ENCODE measurements at places on chromosomes 5 and 9.

- DNase-seq: no peak
Observed at GRCh38 chr5:154862766-154863165, 4.3 kb downstream of the CNOT8 start.

GRCh38 chr5:16931334-16932110 lies 4.6 kb downstream of the MYO10 start:
- no peak for DNase-seq

DNA sequence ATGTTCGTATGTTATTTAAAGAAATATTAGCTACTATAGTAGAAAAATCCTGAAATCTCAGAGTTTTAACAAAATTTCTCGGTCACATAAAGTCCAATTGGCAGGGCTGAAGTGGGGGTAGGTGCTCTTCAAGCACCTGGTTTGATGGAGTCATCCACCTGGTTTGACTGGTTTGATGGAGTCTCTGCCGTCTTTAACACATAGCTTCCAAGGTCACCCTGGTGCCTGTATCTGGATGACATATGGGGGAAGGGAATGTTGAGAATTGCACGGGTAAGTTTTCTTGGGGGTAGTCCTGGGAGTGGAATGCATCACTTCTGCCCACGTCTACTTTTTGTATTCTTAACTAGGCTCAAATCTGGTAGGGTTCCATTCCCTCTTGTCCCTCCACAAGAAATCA lies 351.2 kb downstream of the SH3GL2 start:
- peak; percentile 42 for DNase-seq

DNA sequence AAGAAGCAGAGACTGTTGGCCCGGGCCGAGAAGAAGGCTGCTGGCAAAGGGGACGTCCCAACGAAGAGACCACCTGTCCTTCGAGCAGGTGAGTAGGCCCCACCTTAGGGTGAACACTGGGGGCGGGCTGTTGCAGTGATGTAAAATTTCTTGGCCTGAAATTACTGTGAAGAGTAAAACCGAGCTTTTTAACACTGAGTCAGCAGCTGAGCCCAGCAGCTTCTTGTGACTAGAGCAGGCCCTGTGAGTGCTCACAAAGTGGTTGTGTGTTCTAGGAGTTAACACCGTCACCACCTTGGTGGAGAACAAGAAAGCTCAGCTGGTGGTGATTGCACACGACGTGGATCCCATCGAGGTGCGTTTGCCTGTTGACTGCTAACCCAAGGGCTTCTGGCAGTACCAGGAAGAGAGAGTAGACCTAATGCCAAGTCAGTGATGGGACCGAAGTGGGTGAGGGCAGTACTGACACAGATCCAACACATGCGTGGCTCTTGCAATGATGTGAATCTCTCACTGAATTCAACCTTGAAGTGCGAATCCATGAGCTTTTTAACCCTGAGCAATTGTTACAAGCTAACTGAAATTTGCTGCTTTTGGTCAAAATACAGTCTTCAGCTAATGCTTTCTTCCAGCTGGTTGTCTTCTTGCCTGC lies 2.1 kb downstream of the RPL7A start:
- no peak for DNase-seq

- no peak for DNase-seq
Observed at GRCh38 chr5:31937226-31937625, 236.9 kb downstream of the GOLPH3 start.

DNA sequence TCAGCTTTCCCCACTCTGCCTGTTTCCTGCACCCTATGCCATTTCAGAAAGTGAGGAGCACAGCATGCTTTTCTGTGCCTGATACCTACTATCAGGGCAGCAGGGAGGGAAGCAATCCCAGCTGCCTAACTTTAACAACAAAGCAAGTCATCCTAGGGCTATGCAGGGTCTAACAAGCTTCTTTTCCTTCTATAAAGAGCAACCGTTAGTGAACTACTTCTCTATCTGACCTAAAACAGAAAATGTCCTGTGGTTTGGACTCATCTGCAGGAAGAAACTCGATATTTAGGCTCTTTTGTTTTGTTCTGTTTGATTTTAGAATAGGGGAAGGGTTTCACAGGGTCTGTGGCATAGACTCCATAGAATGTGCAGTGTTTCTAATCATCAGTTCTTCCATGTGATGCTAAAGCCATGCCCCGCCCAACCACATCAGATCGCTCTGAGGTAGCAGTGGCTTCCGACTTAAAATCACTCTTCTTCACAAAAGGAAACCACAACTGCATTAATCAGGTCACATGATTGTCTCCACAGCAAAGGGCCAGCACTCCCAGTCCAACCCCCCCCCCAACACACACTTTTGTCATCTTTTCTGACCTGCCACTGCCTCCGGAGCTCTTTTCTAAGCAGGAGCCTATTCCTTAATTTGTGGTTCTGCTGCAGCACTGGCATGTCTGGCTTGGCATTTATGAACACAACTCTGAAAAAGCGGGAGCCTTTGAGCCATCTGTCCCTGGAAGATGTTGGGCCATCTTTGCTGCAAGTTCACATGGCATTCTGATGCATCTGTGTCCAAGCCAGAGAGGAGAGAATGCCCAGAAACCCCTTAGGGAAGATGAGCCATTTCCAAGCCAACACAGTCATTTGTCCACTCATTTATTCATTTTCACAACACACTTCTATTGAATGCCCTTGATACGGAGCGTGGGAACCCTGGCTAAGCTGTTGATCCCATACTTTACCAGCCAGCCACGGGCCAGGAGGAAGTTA lies 71.6 kb downstream of the CFAP90 start:
- DNase-seq: no peak

GRCh38 chr5:171310212-171310818 lies 1.3 kb downstream of the TLX3 start:
- peak; percentile 43 for DNase-seq

GRCh38 chr9:5553211-5553610 lies 42.9 kb downstream of the PDCD1LG2 start:
- no peak for DNase-seq

DNA sequence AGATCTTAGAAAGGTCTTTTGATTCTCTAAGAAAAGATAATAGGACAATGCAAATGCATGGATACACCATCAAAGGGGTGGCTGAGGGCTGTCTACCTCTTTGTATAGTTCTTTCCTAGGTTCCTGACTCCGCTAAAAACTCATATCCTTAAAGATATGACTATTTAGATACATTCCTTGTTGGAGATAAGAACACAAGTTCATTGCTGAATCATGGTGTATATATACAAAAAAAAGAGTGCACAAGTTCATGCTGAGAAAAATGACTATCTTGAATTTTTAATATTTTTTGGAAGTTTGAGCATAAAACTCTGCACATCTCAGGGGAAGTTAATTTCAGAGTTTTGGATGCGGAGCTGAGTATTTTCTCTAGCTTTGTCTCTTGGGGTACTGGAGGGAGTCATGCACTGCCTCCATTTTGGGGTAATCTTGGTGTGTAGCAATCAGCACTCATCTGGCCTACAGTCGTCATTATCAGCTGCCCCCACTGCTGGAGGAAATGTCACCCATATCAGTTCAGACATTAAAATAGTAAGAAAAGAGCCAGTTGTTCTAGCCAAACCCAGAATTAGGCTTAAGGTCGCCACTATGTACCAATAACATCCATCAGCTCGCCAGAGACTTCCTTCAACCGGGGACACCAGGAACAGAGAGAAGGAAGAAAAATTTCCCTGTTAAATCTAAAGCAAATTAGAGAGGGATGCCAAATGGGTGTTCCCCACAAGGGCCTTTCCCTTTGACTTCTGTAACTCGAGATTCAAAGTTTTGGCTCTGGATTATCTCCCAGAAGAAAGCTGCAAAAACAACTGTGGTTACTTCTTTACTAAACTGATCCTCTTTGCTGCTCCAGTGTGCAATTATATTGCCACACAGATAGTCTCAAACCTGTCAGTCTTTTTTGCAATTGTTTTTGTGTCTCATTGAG lies 49.0 kb downstream of the PTTG1 start:
- no peak for DNase-seq

- no peak for DNase-seq
Observed at GRCh38 chr9:8234316-8234715, 434.7 kb upstream of the DMAC1 start.

DNA sequence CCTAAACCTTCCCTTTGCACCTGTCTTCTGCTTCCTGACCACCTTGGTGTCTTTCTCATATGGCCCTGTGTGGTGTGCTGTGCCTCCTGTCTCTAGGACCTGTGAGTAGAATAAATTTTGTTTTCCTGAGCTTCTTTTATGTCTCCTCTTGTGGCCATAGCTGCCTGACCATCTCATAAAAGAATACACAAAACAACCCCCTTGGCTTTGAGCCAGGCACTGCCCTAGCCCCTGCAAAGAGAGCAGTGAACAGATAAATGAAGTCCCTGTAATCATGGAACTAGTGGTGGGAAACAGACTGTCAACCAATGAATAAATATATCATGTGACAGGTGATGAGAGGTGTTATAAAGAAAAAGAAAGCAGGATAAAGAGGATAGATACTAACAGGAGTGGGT lies 485.1 kb downstream of the CSNK1G3 start:
- DNase-seq: no peak

GRCh38 chr9:136923881-136924280 lies 20.7 kb downstream of the FBXW5 start:
- DNase-seq: no peak

GRCh38 chr9:84463272-84463671 lies 122.7 kb upstream of the SLC28A3 start:
- DNase-seq: no peak

DNA sequence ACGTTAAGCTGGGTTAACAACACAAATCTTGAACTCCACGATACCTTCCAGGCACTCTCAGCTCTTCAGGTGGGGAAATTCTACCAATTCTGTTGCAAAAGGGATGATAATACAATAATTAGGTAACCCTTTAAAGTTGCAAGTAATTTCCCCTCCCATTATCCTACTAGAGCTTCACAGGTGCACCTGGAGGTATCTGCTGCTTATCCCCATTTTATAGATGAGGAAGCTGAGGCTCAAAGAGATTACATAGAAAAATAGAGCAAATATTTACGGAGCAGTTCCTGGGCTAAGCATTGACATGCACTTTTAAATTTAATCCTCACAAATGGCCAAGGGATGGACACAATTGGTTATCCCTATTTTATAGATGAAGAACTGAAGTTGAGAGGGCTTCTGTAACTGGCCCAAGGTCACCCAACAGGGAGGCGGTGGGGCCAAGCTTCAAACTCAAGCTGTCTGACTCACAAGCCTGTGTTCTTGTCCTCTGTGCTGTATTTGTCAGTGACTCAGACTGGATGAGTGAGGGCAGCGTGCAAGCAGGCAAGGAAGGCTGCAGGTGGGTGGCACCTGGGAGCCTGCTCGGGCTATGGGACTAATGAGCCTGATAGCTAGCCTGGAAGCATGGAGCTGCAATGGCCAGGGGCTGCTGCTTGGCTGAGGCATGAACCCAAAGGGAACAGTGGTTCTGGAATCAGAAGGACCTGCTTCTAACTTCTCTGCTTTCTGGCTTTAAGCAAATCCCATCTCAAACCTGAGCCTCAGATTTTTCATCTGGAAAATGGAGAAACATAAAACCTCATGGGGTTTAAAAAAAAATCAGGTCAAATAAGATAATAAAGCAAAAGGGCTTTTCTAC lies 105.5 kb downstream of the PDE6A start:
- peak; percentile 34 for DNase-seq

DNA sequence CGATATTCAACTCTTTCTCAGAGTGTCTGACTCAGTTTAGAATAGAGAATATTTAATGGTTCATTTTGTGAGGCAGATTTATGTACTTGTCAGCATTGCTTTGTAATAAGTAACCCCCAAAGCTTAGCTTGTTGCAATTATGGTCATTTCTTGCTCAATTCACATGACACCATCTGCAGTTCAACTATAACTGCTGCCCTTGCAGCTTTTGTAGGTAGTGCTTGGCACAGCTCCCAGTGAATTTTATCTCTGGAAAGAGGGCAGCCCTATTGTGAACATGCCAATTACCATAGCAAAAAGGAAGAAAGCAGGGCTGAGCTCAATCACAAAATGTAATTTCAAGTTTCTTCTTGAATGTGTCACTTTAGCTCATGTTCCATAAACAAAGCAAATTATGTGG lies 1587.7 kb upstream of the ACO1 start:
- no peak for DNase-seq

DNA sequence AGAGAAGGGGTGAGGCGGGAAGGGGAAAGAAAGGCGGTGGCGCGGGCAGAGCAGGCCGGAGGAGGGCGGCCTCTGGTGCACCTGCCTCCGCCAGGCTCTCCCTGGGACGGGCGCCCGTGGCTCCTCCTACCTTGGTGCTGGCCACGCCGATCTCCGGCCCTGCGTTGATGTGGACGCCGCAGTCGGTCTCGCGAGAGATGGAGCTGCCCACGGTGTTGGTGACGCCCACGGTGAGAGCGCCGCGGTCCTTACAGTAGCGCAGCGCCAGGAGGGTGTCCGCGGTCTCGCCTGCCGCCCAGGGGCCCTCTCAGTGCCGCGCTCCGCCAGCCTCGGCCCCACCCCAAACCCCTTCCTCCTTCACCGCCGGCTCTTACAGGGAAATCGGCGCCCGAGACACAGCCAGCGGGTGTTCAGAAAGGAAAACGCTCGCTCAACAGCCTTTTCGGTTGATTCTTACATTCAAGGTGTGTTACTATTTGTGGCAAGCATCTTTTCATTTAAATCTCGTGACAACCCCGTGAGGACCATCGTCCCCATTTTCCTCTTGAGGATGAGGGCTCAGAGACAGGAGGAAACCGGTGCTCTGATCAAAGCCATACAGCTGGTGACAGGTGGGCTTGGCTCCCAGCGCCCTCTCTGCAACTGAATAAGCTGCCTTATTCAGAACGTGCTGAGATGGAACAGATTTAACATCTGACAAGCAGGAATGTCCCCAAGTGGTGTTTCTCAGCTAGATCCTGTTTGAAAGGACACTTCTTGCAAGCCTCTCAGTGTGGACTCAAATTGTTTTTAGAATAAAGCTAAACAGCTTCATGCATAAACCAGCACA lies 22.0 kb upstream of the MAPK9 start:
- DNase-seq: peak; percentile 97

- DNase-seq: no peak
Observed at GRCh38 chr5:111379391-111379816, 132.9 kb downstream of the STARD4 start.

DNA sequence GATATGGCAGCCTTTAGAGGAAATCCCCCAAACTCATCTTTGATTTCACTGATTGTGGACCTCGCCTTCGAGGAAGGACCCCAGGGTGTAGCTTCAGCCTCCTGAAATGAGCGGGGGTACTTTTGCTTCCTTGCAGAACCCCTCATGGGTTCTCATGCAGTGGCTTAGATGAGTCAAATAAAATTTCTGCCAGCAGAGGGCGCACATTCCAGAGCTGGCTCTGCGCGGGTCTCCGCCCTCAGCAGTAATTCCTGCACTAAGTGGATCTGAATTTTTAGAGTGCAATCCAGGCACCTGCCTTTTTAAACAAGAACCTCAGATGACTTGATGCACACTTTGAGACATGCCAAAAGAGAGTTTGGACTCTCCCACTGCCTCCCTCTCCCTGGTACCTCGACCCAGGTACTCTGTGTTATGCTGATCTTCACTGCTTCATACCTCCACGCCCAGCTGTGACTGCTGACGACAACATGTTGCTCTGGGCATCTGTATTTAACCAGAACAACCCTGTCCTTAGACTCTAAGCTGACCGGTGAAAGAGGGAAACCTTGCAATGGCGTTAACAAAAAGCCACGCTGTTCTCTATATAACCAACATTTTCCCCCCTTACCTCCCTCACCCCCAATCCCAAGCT lies 7.3 kb downstream of the EGFLAM start:
- peak; percentile 83 for DNase-seq
